NCI-H524 treated with DMSO at 0.1 percent for 48 hours (cell line): ENCODE measurements at places on chromosomes 16 and 17.

DNA sequence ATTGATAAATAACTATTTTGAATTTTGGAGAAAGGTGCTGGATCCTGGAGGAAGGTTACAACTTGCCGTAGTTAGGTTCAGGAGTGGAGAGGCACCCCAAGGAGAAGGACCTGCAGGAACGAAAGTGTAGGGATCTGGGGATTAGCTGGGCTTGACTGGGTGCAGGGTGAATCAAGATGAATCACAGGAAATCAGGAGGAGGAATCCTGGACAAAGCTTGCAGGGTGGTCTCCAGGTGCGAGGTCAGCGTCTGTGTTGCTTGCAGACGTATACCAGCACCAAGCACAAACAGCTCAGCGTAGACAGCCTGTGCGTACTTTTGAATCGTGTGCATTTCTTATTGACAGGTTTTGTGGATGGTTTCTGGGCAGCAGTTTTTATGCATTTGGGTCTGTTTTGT lies 144.3 kb downstream of the MSI2 start:
- no peak for DNase-seq

GRCh38 chr17:67443931-67444595 lies 67.0 kb downstream of the PITPNC1 start:
- DNase-seq: no peak

DNA sequence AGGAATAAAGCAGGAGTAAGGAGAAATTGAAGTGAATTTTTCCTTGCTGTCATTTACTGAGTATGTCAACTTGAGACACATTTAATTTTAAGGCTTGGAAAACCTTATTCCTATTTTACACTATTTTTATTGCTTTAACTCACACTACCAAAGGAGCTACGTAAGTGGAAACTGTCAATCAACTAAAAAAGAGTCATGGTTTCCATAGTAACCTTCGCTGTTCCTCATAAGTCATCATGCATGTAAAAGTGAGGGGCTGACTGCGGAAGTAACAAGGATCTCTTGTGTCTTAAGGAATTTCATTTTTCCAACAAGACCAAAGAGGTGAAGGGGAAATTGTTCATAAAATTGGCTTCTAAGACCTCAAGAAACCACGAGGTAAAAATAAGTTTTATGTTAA lies 516.2 kb upstream of the CA10 start:
- no peak for DNase-seq

- no peak for DNase-seq
These were observed 2.2 kb upstream of the CHD3 start for GRCh38 chr17:7886227-7887037.
